ENCODE measurements at places on chromosomes 2 and 18.

GRCh38 chr2:241232736-241233575, 44.5 kb downstream of the ANO7 start:
- no peak for DNase-seq

GRCh38 chr18:51867767-51868166, 472.2 kb upstream of the DCC start:
- DNase-seq = no peak

- DNase-seq = no peak
Observed at GRCh38 chr2:204051476-204051875, 114.9 kb downstream of the ICOS start.

GRCh38 chr2:74856004-74856578, 22.2 kb downstream of the HK2 start:
- DNase-seq = no peak

DNA sequence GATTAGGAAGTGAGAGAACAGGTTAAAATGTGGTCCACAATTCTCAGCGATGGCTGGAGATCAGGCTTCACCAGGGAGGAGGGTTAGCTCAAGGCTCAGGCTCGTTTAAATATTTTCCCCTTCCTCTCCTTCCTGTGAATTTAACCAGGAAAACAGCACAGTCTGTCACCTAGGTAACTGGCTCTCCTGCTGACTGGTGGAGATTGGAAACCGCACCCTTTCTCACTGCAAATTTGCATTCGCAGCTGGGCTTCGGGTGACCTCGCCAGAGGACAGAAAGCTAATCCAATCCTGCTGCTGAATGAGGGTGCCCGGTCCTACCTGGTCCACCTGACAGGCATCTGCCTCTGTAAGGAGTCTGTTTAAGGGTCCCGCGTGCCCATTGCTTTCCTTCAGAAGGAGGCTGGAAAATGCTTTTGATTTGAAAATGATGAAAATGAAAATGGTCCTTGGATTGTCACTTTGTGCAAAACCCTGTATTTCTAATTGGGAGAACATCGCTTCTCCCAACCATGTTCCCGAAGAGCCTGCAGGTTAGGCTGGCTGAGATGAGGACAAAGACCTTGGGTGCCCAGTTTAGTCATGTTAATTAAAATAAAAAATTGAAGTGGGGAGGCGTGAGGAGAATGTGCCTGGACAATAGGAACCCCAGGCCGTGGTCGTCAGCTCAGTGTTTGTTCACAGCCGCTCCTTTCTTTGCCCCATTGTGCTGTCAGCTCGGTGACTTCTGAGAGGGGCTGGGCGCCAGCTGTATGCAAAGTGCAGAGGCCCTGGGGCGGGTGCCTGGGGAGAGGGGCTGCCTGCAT, 43.4 kb upstream of the MTCL1 start:
- DNase-seq = peak; percentile 80

- DNase-seq = no peak
Observed at GRCh38 chr18:13124411-13124810, 94.1 kb upstream of the LDLRAD4 start.

- DNase-seq = no peak
Observed at GRCh38 chr2:148602885-148603561, 41.5 kb upstream of the EPC2 start.

- peak; percentile 42 for DNase-seq
Observed at GRCh38 chr2:80073134-80073561, 231.4 kb downstream of the LRRTM1 start.

DNA sequence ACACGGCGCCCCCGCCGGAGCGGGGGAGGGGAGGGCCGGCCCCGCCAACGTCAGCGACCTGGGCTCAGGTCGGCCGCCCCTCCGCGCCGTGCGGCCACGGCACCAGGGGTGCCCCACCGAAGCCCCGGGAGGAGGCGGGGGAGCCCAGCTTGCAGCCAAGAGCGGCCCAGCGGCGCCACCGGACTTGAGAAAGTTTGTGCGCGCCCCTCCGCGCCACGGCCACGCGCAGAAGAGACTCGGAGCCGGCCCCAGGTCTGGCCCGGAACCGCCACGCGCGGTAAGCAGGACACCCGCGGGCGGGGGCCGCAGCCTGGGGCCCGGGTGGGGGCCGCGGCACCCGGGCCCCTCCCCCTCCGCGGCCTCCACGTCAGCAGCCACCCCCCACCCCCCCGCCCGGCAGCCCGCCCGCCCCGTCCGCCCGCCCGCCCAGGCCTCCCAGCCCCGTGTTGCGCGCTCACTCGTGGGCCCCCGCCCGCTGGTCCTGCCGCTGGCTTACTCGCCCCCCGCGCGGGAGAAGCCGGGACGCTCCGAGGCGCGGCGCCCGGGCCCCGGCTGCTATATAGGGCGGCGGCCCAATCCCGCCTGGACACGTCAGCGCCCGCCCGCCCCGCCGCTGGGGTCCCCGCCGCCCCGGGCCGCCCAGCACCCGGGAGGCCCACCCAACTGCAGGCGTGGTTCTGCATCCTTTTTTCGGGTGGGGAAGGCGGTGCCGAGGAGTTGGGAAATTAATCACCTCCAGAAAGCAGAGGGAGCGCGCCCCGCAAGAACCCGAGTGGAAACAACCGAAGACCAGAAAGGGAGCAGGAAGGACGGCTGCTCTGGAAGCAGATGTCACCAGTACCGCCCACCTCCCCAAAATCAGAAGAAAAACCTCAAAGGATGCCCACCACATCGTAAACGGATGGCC, 42.9 kb downstream of the HDLBP start:
- DNase-seq = peak; percentile 22

DNA sequence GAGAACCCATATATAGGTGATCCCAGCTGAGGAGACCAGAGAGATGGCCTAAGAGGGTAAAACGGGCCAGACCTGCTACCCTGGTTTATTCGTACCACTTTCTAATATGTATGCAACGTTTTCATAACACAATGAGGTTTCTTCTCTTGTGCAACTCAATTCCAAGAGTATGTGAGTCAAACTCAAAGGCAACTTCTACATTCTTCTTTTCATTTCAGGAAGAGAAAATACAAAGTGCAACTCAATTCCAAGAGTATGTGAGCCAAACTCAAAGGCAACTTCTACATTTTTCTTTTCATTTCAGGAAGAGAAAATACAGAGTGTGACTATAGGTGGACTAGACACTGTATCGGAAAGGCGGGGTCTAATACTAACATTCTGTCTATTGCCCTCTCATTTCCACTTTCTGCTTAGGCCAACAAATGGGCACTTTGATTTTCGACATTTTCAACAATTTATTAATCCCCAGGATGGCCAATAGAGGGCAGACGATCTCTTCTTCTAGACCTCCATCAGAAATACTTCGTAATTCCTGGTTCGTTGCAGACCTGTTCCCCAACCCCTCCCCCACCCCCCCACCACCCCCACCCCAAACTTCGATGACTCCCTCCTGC, 3.7 kb upstream of the CRIM1 start:
- no peak for DNase-seq

DNA sequence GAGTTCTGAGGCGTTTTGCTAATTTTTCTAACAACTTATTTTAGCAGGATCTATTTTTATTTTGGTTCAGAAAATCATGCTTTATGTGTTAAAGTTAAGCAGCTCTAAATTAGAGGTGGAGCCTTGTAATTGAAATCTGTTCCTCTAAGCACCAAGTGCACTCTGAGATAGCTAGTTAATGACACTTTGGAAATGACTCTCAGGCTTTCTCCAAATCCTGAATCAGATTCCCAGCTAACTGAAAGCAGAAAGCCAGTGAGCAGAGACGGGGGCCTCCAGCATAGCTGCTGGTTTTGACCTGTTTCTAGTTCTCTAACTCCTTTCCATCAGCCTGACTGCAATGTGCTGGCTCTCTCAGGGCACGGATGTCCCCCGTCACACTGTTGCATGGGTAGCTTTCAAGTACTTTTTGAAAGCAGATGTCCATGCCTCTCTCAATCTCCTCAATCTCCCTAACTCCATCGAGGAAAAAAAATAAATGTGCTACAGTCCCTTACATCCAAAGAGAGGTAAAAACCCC, 326.5 kb downstream of the SATB2 start:
- DNase-seq = no peak

DNA sequence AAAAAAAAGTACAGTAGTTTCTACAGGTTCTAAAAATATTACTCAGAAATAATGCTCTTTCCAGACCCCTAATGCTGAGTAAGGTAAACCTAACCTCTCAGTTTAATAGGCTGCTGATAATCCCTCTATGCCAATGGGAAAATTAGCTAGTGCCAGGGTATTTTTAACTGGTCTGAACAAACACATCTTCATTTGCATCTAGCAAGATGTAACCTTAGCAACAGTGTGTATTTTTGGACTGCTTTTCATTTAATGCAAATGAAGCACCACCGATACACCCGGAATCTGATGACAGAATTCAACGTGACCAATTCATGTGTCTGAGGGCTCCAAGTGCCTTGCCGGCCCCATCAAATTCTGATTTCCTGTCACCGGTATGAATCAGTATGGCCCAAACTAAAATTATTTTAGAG, 47.4 kb upstream of the CYRIA start:
- DNase-seq = no peak

DNA sequence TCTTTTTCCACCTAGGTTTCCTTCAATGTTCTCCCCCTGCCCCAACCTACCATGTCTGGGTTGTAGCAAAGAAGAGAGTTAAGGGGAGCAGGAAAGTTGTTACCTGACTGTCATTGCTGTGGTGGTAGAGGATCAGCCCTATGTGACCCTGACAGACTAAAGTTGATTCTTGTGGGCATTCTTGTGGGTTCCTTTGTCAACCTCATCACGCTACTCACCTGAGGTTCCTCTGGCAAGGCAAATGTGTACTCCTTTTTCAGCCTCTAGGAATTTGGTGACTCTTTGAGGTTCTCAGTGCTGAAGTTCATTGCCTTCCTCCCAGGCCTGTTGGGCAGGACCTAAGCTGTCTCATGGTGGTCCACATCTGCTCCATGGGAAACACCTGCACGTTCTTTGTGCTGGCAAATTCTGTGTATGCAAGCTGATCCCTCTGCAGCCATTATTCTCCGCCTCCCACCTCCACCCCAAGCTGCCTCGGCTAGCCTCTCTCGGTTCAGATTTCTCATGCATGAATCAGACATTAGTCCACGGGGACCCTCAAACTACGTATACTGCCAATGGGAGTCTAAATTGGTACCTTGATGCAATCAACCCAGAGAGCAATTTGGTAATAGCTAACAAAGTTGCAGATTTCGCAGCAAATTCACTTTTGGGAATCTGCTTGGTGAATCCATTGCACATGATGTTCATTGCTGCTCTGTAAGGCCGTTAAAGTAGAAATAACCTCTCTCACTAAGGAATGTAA, 1.5 kb upstream of the GMCL1 start:
- no peak for DNase-seq

- no peak for DNase-seq
Observed at GRCh38 chr18:55320424-55321264, 267.3 kb downstream of the TCF4 start.

DNA sequence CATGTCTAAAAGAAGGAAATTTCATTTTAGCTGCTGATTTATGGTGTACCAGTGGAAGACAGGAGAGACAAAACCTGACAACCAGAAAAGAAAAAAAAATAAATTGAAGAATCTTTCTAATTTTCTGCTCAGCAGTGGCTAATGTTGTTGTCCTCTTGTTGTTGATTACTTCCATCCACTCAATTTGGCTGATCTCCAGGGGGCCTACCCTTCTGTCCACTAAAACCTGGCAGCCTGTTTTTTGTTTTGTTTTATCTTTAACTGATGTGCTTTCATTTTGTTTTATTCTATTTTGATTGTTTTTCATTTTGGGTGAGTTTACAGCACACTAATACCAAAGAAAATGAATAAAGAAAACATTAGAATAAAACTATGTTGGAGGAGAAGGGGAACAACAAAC, 27.4 kb downstream of the TFPI start:
- DNase-seq = peak; percentile 2

DNA sequence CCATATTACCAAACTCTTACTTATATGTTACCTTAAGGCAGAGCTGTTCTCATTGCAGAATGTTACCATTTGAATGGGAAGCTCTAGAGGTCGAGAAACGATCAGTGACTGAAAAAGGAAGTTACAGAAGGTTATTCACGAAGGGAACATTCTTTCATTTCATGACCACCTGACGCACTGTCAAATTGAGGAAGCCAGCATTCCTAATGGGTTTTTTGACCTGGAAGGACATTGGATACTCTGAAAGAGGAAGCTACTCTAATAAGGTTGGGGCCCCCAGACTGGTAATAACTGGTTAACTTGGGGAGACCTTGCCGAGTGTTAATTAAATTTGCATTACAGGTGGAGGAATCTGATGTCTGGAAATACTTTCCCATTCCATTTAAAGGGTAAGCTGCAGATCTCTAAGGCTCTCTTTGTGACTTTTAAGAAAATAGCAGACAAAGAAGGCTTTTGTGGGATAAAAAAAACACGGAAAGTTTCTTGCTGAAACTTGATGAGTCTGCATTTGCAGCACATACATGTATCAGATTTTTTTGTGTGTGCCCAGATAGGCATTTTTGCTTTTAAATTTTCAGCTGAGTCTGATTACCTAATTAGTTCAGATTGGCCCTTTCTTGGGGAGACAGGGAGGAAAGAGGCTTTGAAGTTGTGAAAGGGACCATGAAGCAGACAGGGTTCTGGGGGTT, 137.1 kb downstream of the LTBP1 start:
- DNase-seq = no peak

DNA sequence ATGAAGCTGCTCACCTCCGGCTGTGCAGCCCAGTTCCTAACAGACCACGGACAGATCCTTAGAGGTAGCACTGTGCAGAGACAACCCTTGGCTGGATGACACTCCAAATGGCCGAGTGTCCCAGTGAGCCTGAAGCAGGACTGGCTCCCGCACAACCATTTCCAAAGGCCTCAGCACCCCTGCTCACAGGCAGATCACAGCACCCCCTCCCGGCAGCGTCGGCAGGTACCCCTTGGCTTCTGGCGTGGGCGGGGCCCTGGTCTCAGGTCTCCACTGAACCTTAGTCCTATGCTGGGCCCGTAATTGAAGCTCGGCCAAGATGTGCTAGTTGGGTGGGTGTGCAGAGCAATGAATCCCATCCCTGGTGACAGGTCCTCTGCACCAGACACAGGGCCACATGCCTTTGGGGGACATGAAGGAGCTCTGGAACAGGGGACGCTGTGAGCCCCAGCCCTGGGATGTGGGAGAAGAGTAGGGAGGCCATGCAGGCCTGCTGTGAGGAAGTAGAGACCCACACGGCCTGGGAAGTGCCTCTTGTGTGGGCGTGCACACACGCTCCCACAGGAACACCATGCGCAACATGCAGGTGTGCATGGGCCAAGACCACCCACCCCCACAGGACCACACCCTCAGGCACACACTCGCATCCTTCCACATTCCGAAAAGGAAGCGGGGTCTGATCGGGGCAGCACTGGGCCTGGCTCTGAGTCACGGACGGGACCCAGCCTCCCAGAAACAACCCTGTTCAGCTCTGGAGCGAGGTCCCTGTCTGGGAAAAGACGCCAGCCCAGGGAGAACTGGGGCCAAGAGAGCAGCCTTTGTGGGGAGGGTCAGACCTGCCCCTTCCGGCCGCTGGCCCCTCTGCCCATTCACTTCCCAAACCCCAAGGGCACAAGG, 2.8 kb downstream of the DUSP2 start:
- DNase-seq = no peak

- DNase-seq = no peak
Observed at GRCh38 chr2:69955029-69955428, 6.4 kb downstream of the ASPRV1 start.

GRCh38 chr18:811892-812375, at the start of gene YES1:
Gene YES1, minus strand, starts transcription at chr18:812242. Its CDS starts 55,415 bp downstream, at chr18:756827.
- peak; percentile 30 for DNase-seq

Data from NCI-H1105 (cell line).